Activated naive CD8-positive, alpha-beta T cell treated with anti-CD3 and anti-CD28 coated beads, Interleukin-2, amount 50 U/mL, for 24 hours (primary cell): ENCODE measurements at places on chromosomes 4 and X.
A peak's percentile ranks its signal among the peaks of the same experiment; 100 is the strongest.

- H3K4me1 ChIP-seq, result no peaks in the 10 kb centered on the region
- H3K27me3 ChIP-seq, result peaks cover 2% of the 10 kb centered on the region
- no peak for DNase-seq
- no peaks in the 10 kb centered on the region for H3K36me3 ChIP-seq
These were observed 69.3 kb upstream of the PDE5A start for GRCh38 chr4:119697887-119698393.

GRCh38 chr4:106316773-106317409 is 541 bp downstream of the AIMP1 start:
- peaks cover 39% of the 10 kb centered on the region for H3K4me1 ChIP-seq
- H3K4me3 ChIP-seq, result no peak overlapping the region
- H3K27ac ChIP-seq, result no peak overlapping the region
- DNase-seq, result no peak
- H3K27me3 ChIP-seq, result no peaks in the 10 kb centered on the region

GRCh38 chr4:162015090-162015489 is 148.7 kb downstream of the FSTL5 start:
- no peak for DNase-seq
- H3K27ac ChIP-seq, result no peak overlapping the region
- H3K27me3 ChIP-seq, result no peaks in the 10 kb centered on the region
- H3K36me3 ChIP-seq, result no peaks in the 10 kb centered on the region
- H3K4me3 ChIP-seq, result no peak overlapping the region
- no peaks in the 10 kb centered on the region for H3K4me1 ChIP-seq

DNA sequence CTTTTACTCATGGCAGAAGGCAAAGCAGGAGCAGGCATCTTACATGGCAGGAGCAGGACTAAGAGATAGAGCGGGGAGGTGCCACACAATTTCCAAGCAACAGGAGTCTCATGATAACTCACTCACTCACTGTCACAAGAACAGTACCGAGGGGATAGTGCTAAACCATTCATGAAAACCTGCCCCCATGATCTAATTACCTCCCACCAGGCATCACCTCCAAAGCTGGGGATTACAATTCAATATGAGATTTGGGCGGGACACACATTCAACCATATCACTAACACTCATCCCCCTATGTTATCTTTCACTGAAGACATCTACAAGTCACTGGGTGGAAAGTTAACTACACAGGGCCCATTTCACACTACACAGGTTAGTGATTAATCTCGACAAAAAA is 25.4 kb upstream of the GLRB start:
- H3K27me3 ChIP-seq, result no peaks in the 10 kb centered on the region
- H3K36me3 ChIP-seq, result no peaks in the 10 kb centered on the region
- H3K27ac ChIP-seq, result no peak overlapping the region
- no peak for DNase-seq

DNA sequence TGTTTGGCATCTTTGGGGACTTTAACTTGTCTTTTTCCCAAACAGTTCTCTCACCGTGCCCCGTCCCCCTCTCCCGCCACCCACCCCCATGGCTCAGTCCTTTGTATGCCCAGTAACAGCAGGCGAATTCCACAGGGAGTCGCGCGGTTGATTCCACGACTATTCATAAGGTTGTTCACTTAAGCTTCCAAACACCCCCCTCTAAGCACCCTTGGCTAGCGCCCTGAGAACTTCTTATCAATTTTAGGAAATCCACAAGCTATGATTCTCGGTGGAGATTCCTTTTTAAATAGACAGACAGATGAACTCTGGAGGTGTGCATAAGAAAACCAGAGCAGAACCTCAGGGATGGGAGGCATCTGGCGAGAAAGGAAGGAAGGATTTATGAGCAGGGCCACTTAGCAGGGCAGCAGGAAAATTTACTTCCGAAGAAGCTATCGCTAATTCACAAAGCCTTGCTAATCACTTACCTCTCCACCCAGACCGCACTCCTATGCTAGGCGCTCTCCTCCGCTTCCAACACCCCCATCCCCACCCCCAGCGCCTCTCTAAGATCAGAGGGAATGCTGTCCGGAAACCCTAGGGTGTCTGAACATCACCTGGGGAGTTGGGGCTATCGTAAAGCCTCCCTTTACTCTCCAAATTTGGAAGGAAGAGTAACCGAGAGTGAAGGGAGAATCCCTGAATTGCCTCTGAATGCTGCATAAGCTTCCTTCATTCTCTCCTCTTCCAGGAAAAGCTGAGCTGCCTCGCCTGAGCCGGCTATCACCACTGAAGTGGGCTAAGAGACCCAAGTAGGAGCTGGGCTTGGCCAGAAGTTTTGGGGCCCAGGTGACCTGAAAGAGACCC is 1.7 kb downstream of the UNC5C start:
- no peak overlapping the region for H3K27ac ChIP-seq
- H3K27me3 ChIP-seq, result peaks cover 48% of the 10 kb centered on the region
- H3K4me1 ChIP-seq, result peaks cover 18% of the 10 kb centered on the region

GRCh38 chr4:188109157-188109755 is at the start of gene TRIML2:
TRIML2 (minus strand) TSS chr4:188109603; CDS start chr4:188105368, 4,235 bp downstream.
- DNase-seq, result no peak
- no peaks in the 10 kb centered on the region for H3K4me1 ChIP-seq
- H3K27ac ChIP-seq, result no peak within 1 kb of the TSS
- no peaks in the 10 kb centered on the region for H3K27me3 ChIP-seq
- H3K4me3 ChIP-seq, result no peak within 1 kb of the TSS

GRCh38 chr4:76691807-76692582 is 205.9 kb downstream of the SOWAHB start:
- no peak for DNase-seq
- peaks cover 15% of the 10 kb centered on the region for H3K4me1 ChIP-seq
- no peaks in the 10 kb centered on the region for H3K36me3 ChIP-seq

DNA sequence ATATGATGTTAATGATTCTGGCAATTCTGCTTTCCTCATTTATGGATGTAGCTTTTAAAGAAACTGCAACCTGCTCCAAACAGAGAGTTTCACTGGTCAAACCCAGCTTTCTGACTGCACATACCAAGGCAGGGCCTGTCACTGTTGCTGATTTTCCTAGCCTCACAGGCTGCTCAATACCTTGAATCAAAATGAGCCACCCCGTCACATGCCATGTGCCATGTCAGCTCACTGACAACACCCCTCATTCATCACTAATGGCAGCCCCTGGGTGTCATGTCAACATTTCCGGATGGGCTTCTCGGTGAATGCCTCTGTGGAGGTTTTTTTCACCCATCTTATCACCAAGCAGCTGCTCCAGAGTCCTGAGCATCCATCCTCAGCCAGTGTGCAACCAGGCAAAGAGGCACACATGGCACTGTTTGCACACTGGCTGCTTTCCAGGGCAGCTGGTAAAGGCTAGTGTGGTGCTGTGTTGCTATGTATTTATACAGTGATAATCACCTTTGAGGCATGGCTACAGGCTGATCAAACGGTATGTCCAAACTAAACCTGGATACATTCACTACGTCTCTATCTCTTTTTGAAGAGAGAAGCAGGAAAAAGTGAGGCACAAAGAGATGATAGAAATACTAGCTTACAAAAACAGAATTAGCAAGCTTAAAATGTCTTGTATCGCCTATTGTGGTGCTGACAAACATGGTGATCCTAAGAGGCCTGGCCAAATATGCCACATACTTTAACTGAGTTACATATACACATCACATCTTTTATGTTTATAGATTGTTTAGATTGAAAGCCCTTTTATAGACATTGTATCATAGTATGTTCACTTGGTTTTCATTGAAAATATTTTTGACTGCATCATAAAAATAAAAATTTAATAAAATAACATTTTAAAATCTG is 94.6 kb upstream of the INPP4B start:
- no peaks in the 10 kb centered on the region for H3K4me1 ChIP-seq
- no peaks in the 10 kb centered on the region for H3K27me3 ChIP-seq
- H3K36me3 ChIP-seq, result no peaks in the 10 kb centered on the region

DNA sequence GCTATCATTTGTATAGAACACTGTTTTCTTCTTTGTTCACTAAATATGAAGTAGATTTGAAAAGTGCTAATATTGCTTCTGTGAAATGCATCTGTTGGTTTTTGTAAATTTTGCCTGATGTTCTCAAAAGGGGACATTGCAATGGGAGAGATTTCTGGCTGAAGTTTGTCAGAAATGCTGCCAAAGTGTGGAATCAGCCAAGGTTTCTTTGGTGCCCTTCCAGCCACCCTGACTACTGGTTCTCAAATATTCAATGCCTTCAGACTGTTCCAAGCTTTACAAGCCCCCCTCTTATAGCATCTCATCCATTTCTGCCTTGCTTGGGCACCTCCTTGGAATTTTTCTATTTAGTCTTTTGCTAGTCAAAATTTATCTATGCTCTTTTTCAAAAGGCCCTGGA is 60.6 kb upstream of the TMLHE start:
- no peak overlapping the region for H3K27ac ChIP-seq
- no peaks in the 10 kb centered on the region for H3K4me1 ChIP-seq
- H3K36me3 ChIP-seq, result no peaks in the 10 kb centered on the region
- DNase-seq, result no peak
- H3K27me3 ChIP-seq, result no peaks in the 10 kb centered on the region

DNA sequence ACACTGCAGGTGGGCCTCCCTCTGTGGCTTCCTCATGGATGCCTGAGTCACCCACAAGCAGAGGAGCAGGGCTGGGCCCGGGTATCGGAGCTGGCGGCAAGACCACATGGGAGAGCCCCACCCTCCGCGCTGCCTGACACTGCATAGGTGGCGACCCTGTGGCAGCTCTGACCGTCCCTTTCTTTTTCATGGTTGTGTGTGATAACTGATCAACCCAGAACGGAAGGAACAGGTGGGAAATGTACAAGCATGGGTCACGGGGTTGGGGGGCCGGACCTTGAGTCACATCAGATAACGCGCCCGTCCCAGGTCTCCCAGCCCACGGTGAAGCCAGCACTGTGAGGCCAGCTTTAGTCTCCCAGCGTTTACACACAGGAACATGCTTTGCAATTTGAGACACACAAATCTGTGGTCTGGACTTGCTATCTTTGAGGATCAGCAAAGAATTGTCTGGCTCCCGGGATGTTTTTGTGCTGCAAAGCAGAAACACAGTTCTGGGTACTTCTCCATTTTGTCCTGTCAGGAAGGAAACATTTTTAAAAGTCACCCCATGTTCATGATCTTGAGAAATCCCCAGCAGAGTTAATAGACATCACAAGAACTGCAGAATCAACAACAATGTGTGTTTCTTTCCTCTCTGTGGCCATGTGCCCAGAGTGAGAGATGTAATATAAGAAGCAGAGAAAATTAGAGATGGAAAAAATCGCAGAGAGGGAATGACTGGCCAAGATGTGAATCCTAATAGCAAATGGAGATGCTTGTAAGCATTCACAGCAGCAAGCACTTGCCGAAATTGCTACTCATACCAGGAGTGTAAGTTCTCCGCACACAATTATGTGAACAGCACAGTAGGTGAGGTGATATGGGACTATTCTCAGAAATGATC is 70.1 kb upstream of the CBR4 start:
- peak overlapping the region; percentile 64 for H3K4me3 ChIP-seq
- peaks cover 9% of the 10 kb centered on the region for H3K27me3 ChIP-seq
- H3K27ac ChIP-seq, result no peak overlapping the region
- peaks cover 16% of the 10 kb centered on the region for H3K4me1 ChIP-seq

DNA sequence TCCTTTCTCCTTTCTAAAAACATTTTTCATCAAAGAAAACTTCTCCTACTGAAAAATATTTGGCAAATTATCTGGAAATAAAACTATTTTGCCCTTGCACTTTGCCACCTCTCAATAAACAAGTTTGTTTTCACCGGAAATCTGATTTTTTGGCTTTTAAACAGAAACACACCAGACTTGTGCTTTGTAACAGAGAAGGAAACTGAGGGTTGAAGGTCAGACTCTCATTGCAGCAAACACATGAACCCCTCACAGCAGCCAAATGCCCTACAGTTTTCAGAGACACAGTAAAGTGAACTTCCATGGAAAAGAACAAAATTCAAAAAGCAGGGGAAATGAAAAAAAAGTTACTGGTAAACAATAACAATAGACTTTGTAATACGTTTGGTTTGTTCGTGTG is 95.6 kb upstream of the WDR17 start:
- no peaks in the 10 kb centered on the region for H3K4me1 ChIP-seq
- no peak for DNase-seq
- H3K27me3 ChIP-seq, result no peaks in the 10 kb centered on the region
- no peak overlapping the region for H3K27ac ChIP-seq
- H3K36me3 ChIP-seq, result no peaks in the 10 kb centered on the region

- H3K27ac ChIP-seq, result no peak overlapping the region
- H3K27me3 ChIP-seq, result peaks cover 7% of the 10 kb centered on the region
- no peaks in the 10 kb centered on the region for H3K36me3 ChIP-seq
- peak overlapping the region; percentile 79 for H3K4me3 ChIP-seq
- no peak for DNase-seq
These were observed 123.7 kb downstream of the STOX2 start for GRCh38 chr4:184028561-184029374.

DNA sequence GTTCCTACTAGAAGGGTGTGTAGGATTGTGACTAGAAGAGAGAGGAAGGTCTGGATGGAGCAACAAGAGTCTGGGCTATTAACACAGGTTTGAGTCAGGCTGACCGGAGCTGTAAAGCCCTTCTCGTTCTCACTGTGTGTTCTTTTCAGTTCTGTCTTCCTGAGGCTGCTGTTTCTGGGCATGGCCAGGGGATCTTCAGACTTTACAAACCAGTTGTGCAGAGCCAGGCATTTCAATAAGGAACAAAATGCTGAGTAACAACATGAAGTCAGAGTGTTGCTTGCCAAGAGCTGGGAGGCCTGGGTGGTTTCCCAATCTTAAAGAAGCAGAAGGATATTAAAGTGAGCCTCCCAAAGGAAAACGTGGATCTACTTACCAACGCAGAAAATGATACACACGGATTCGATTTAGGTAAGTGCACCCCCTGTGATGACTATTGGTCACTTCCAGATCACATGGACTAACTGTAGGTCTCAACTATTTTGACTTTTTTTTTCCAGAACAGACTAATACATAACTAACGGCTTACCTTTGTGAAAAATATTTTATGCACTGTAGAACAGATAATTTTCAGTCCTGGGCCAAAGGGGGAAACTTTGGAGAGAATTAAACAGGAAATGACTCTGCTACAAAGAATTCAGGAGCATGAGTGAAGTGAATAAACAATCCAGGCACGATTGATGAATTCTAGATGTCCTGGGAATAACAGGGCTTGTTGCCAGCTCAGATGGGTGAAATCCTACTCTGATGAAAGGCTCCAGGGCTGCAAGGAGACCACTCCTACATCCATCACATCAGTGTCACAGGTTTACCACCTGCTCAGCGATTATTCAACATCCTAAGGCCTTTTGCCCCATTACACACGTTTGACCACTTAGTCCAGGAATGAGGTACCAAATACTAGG is 94.5 kb downstream of the ANXA3 start:
- H3K4me3 ChIP-seq, result no peak overlapping the region
- peaks cover 2% of the 10 kb centered on the region for H3K27me3 ChIP-seq
- peaks cover 35% of the 10 kb centered on the region for H3K4me1 ChIP-seq
- no peaks in the 10 kb centered on the region for H3K36me3 ChIP-seq

DNA sequence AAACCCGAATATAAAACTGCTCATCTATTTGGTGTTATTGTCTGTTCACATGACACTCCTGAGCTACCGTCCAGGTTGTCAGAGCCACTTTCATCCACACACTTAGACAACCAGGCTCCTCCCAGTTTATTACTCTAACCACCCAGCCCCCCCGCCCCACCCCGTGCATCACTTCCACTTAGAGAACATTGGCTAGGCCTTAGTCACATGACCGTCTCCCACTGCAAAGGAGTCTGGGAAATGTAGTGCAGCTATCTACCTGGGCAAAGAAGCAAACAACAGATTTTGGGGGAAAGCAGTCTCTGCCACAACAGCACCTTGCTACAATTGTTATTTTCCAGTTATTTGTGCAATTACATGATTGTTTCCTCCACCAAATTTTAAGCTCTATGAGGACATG is 57.6 kb upstream of the RBPJ start:
- H3K27me3 ChIP-seq, result peaks cover 12% of the 10 kb centered on the region
- no peak overlapping the region for H3K27ac ChIP-seq
- H3K4me1 ChIP-seq, result no peaks in the 10 kb centered on the region
- H3K36me3 ChIP-seq, result peaks cover 2% of the 10 kb centered on the region
- DNase-seq, result no peak
- H3K4me3 ChIP-seq, result no peak overlapping the region
